NCI-H2227 treated with DMSO at 0.1 percent for 48 hours (cell line): ENCODE measurements at places on chromosomes 2 and 18.
A peak's percentile ranks its signal among the peaks of the same experiment; 100 is the strongest.

GRCh38 chr2:237927135-237927534, 39.7 kb upstream of the UBE2F start:
- no peak for DNase-seq

GRCh38 chr2:148978706-148979105, 59.8 kb upstream of the LYPD6B start:
- DNase-seq = no peak

DNA sequence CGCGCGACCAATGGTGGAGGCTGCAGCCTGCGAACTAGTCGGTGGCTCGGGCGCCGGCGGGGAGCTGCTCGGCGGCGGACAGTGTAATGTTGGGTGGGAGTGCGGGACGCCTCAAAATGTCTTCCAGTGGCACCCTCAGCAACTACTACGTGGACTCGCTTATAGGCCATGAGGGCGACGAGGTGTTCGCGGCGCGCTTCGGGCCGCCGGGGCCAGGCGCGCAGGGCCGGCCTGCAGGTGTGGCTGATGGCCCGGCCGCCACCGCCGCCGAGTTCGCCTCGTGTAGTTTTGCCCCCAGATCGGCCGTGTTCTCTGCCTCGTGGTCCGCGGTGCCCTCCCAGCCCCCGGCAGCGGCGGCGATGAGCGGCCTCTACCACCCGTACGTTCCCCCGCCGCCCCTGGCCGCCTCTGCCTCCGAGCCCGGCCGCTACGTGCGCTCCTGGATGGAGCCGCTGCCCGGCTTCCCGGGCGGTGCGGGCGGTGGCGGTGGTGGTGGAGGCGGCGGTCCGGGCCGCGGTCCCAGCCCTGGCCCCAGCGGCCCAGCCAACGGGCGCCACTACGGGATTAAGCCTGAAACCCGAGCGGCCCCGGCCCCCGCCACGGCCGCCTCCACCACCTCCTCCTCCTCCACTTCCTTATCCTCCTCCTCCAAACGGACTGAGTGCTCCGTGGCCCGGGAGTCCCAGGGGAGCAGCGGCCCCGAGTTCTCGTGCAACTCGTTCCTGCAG, at the start of gene HOXD9:
Gene HOXD9 (plus strand): TSS at position 37 of the 728 bp plus-strand sequence. CDS start 50 bp downstream, at position 87.
- DNase-seq = no peak

- DNase-seq = no peak
These were observed 88.6 kb downstream of the KCNH7 start for GRCh38 chr2:162749994-162750393.

- peak; percentile 73 for DNase-seq
These were observed 33.0 kb upstream of the PHLPP1 start for GRCh38 chr18:62682371-62682770.

GRCh38 chr2:175309799-175310198, 128.3 kb upstream of the ATP5MC3 start:
- DNase-seq = peak; percentile 76

- no peak for DNase-seq
These were observed 189.9 kb downstream of the UBE2E3 start for GRCh38 chr2:181170256-181170655.

- DNase-seq = no peak
These were observed 139.3 kb downstream of the KCTD1 start for GRCh38 chr18:26409091-26409490.

- no peak for DNase-seq
These were observed 172.2 kb downstream of the ASB1 start for GRCh38 chr2:238598802-238599530.

GRCh38 chr2:220315098-220315823, 687.8 kb downstream of the SLC4A3 start:
- DNase-seq = no peak

DNA sequence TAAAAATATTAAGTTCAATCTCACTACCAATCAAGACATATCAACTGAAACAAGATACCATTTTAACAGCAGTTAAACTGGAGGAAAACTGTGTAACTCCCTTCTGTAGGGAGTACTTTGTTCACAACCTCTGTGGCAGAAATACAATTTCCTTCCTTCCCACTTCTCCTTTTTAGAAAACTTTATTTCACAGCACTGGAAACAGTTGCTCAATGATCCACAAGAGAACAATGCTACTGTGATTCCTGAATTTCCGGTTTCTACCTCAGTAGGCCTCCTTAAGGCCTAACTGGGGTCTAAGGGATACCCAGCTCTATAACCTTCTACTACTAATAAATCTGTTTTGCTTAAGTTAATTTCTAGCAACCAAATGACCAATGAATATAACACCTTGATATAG, 14.1 kb downstream of the TLK1 start:
- DNase-seq = no peak
